ENCODE measurements at places on chromosomes 7 and 10.

DNA sequence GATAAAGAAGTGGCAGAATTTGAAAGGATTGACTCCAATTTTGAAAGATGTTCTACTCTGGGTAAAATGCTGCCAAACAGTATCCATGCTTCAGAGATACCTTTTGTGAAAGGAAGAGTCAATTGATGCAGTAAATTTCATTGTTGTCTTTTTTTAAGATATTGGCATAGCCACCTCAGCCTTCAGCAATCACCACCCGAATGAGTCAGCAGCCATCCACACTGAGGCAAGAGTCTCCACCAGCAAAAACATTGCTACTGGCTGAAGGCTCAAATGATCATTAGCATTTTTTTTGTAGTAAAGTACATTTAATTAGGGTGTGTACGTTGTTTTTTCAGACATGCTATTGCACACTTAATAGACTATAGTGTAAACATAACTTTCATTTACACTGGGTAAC, 31.7 kb upstream of the CYP26C1 start:
- DNase-seq, result no peak

DNA sequence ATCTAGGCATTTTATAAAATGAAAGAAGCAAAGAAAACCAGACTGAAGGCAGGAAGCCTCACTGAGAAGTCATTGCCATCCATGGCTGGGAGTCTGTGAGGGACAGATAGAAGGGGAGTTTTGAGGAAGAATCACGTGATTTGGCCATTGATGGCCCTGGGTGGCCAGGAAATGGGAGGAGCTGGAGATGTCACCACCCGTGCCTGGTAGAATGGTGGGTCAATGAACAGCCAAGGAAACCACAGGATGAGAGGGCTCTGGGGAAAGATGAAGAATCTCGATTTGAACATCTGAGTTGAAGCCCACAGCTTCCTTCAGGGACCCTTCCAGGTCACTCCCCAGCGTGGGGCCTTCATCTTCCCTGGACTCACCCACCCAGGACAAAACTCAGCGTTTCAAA, 103.3 kb upstream of the CHST15 start:
- no peak for DNase-seq

DNA sequence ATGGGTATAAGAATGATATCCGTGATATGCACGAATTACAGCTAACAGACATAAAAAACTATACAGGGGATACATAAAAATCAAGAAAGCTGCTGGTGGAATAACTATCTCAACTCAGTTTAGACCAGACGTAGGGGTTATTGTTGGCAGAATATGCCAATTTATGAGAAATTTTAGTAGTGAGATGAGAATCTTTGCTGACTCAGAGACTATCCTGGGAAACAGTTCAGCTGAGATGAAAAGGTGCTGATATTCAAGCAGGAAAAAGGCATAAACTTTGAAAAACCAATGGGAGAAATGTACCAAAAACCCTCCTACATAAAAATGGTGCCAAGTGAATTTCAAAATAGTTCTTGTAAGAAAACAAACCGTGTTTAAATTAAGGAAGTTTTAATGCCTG, 3.3 kb downstream of the MRPS33 start:
- no peak for DNase-seq

DNA sequence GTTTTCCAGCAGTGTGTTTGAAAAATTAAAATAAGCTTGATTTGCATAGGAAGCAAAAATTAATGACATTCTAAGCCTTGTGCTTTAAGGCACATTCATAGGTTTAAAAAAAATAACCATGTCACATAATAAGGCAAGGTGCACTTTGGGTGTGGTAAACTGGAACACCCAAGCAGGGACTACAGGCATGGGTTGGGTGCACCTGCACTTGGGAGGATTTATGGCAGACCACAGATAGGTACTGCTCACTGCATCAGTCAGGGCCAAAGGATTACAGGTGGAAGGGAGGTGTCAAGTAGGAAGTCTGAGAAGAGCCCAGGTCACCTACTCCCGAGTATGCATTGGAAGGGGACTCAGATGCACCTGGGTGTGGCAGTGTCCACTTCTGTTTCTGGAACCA, 753.7 kb downstream of the SUGCT start:
- DNase-seq, result no peak

GRCh38 chr7:7944619-7945282, 23.8 kb upstream of the GLCCI1 start:
- DNase-seq, result no peak

- no peak for DNase-seq
These were observed 21.1 kb downstream of the ELN start for GRCh38 chr7:74048999-74049599.

GRCh38 chr7:20532890-20533289, 82.6 kb upstream of the ABCB5 start:
- DNase-seq, result no peak

DNA sequence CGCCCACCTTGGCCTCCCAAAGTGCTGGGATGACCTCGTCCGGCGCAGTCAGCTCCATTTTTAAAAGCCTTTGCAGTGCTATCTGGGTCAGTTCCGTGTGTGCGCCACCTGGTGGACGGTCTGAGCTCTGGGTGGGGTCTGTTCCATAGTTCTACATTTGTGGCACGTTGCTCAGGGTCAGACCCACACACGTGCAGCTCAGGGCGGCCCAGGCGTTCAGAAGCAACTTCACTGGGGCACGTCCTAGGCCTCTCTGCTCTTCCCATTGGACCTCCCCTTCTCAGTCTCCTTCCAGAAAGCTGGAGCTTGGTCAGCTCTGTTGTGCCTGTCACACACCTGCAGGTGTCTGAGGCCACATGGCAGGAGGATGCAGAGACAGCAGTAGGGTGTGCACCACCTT, 137.9 kb downstream of the DNAJB6 start:
- no peak for DNase-seq

- no peak for DNase-seq
These were observed 13.6 kb upstream of the JAKMIP3 start for GRCh38 chr10:132052124-132052523.

DNA sequence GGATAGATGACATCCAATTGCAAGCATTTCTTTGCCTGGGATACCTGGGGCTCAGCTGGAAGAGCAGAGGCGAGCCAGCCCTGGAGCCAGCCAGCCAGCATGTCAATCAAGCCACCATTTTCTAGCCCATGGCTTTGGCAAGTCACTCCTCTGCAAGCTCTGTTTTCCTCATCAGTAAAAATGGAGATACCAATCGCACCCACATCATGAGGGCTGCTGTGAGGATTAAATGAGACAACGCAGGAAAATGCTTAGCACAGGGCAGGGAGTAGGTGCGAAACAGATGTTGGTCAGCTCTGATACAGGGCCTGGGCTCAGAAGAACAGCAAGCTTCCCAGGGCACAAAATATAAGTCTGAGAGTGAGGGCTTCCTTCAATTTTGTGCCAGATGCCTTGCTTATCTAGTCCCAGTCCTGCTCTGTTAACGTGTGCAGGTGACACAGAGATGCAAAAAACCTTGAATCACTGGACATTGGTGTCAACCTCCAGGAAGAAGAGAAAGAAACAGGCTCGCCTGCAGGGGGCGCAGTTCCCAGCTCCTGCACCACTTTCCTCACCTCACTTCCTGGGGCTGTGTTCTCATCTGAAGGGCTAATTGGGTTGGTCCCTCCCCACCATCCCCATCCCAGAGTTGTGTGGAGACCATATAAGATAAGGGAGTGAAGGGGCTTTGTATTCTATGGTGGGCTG, 72.8 kb upstream of the CACUL1 start:
- no peak for DNase-seq

DNA sequence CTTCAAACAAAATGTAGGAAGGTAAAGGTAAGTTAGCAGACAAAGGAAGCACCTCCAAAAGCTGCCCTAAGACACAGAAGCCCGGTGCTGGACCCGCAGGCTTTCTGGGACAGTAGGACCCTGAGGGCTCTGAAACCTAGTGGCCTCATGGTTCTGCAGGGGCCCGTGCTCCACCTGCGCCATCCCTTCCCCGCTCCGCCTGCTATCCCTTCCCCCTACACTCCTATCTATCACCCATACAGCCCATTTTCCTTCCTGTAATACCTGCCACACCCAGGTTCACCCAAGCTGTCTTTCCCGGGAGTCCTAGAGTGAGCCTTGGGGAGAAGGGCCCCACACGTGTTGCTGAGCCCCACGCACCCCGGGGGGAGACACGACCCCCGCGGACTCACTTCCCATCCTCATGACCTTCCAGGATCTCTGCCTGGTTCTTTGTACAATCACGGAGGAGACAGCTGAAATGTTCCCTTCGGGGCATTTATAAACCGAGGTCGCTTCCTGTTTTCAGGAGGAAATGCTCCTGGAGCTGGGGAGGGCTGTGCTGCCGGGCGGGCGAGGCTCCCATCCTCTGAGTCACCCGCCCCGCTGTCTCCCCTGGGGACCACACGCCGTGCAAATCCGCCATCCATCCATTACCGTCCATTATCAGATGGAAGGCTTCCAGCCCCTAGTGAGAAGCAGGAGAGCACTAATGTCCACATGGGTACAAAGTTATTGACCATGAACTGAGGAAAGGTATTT, 251.7 kb upstream of the PITRM1 start:
- DNase-seq, result no peak

- DNase-seq, result no peak
These were observed 312.9 kb downstream of the RNLS start for GRCh38 chr10:88270061-88270808.

DNA sequence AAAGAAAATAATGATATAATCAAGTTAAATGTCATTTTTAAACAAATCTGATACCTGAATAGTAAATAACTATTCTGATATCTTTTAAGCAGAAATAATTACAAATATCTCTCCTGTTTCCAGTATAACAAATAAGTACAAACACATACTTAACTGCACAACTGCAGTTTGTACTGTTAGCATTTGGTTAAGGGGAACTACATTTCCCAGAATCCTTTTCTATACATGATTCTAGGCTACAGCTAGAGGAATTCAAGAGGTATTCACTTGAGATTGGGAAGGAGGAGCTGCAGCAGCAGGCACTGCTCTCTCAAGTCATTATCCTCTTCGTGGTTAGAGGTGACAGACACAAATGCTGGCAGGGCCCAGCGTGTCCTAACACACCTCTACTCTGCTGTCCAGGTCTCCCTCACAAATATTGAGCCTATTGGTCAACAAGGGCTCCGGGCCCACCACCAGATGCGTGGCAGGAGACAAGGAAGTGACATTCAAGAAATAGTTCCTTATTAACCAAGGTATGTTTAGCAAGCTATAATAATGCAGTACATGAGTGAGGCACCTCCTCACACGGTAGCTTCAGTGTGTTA, 255.1 kb upstream of the MKLN1 start:
- DNase-seq, result no peak

DNA sequence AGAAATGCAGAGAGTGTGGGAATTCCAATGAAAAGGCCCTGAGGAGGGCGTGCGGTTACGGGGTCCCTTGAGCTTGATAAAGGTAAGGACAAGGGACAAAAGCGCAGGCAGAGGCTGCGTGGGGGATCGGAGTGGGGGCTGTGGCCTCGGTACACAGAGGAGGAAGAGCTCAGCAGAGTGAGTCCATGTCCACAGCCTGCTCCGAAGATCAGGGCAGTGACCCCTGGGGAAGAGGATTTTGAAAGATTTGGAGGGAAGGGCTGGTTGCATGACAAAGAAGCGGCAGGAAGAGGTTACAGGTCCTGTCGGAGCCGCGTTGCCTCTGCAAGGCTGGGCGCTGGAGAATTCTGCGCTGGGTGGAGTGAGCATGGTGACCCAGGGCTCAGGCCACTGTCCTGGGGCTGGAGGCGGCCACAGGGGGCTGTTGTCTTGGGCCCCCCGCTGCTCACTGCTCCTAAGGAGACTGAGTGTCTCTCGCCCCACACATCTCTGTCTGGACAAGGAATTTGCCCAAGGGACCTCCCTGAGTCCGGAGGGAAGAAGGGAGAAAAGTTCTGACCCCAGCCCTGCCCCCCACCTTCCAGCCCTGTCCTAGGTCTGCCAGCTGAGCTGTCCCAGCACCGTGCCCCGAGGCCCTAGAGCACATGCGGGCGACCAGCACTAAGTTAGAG, 69.8 kb upstream of the INSIG1 start:
- DNase-seq, result no peak

Measured in stimulated activated CD8-positive, alpha-beta memory T cell treated with anti-CD3 and anti-CD28 coated beads, Interleukin-7, amount 100 ng/mL, for 24 hours (primary cell).